ENCODE measurements at places on chromosomes 4 and X.

GRCh38 chr4:6687947-6688878 lies 5.5 kb upstream of the S100P start:
- DNase-seq = no peak

DNA sequence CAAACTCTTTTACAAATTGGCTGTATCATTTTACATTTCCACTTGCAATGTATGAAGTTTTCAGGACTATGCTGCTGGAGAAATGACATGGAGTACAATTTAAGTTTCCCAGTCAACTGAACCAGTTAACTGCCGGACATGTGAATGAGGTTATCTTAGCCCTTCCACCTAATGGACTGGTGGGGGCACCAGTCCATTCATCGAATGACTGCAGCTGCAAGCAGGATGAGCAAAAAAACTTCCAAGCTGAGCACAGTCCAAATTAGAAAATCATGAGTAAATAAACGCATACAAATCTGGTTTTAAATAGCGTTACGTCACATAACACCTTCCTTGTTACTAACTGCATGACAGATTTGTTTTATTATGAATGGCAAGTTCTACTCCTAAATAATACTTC lies 1131.5 kb downstream of the PCDH18 start:
- no peak for DNase-seq

DNA sequence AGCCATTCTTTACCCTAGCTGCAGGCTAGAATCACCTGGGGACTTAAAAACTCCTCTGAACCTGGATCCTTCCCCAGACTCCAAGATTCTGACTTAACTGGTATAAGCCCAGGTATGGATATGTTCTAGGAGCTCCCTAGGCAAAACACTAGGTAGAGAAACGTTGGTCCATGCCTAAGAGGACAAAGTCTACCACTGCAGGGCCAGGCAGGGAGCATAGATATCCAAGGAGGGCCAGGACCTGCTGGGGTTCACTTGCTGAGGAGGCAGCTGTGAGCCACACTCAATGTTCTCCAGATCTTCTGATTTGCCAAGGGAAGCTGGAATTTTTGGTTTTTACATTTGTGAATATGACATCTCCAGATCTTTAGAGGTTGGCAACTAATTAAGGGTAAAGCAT lies 48.6 kb upstream of the TRIM2 start:
- DNase-seq = no peak

- DNase-seq = no peak
These were observed 22.8 kb downstream of the GUF1 start for GRCh38 chr4:44701037-44701436.

DNA sequence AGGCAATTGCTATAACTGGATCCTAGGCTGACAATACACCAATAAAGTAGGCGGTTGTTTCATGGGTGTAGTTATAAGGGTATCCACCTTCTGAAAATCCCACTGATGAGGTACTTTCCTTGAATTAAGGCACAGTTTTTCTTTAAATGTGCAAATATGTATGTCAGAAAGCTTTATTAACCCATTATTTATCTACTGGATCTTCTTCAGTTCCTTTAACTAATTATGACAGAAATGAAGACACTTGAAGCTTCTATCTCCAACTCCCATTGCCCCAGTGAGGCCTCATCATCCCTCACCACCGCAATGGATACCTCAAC lies 159.6 kb upstream of the KLF3 start:
- no peak for DNase-seq

DNA sequence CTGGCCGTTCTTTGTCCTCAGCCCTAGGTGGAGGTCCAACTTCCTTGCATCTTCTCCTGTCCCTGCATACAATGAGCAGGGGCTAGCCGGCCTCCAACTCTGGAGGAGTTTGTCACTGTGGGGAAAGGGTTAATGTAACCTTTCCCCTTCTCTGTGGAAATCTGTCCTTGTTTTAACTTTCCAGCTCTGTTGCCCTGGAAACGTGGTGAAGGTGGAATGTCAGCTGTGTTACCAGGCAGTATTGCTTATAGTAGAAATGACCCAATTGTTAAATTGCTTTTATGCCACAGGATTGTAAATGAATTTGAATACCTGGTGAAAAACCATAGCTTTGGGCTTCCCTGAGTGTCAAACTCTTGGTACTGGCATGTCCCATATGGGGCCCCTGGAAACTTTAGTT lies 131.6 kb upstream of the SCML1 start:
- no peak for DNase-seq

- DNase-seq = no peak
These were observed 75.0 kb upstream of the SORBS2 start for GRCh38 chr4:185886832-185887524.

- DNase-seq = no peak
These were observed 46.6 kb downstream of the SHROOM2 start for GRCh38 chrX:9832811-9833210.

- DNase-seq = no peak
These were observed 6.2 kb downstream of the TMEM131L start for GRCh38 chr4:153472122-153473037.

DNA sequence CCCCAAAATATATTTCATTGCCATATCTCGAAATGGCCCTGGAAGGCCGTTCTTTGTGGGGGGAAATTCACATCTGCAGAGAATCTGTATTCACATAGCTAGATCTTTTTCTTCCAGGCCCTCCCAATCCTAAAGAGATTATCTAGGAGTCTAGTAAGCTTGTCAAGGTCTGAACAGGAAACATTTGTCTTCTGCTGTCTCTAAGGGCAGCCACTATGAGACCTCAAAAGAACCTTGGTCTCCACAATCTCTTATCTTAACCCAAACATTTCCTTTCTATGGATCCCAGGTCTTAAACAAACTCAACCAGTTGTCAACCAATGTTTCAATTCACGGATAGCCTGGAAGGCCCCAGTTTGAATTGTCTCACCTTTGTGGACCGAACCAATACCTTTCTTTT lies 45.0 kb downstream of the CRLF2 start:
- no peak for DNase-seq

DNA sequence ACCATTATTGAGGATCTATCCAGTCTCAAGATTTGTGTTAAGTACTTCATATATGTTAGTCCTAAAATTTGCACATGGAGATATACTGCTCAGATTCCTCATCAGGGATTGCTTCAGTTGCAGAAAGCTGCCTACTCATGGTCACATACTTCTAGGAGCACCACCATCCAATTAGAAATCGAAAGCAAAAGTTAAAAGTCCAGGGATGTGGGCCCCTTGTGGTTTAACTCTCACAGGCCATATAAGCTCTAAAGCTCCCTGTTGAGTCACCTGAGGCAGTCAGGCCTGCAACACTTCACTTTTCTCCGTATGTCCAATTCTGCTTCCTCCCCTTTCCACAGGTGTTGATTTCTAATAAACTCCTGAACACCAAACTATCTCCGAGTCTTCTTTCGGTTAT lies 84.2 kb downstream of the CNOT6L start:
- peak; percentile 67 for DNase-seq

DNA sequence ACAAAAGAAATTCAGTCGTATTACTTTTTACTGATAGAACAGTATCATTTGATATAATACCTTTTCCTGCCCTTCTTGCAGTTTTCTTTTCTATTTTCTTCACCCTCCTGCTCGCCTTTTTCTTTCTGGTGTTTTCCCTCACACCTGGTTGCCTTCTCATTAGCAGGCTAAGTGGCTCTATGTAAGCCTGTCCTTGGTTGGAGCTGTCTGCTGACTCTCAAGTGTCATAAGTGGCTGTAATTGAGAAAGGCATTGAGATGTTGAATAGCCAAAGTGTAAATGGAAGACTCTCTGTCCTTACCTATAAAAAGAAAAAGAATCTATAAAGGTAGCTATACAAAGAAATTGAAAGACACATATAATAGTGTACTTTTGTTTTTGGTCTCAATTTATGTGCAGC lies 180.7 kb downstream of the ADGRL3 start:
- no peak for DNase-seq

DNA sequence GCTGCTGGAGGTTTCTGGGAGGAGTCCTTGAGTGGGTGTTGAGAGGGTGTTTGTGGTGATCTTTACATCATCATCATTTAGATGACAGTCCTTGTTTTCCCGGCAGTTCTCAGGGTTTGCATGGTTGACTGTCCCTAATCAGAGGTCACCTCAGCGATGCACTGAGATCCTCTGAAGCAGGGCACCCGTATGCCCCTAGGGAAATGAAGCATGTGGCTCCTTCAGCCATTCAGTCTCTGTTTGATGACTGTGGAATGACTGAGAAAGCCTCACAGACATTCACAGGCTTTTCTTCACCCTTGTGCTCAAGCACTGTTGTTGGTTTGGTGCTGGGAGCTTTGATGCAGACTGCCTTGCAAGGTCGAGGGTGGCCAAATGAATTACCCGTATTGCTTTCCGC lies 474.7 kb downstream of the SPRY1 start:
- DNase-seq = no peak

- no peak for DNase-seq
These were observed 39.5 kb upstream of the ZFX start for GRCh38 chrX:24110069-24110468.

GRCh38 chrX:53831662-53832635 lies 145.4 kb upstream of the HUWE1 start:
- DNase-seq = peak; percentile 64

DNA sequence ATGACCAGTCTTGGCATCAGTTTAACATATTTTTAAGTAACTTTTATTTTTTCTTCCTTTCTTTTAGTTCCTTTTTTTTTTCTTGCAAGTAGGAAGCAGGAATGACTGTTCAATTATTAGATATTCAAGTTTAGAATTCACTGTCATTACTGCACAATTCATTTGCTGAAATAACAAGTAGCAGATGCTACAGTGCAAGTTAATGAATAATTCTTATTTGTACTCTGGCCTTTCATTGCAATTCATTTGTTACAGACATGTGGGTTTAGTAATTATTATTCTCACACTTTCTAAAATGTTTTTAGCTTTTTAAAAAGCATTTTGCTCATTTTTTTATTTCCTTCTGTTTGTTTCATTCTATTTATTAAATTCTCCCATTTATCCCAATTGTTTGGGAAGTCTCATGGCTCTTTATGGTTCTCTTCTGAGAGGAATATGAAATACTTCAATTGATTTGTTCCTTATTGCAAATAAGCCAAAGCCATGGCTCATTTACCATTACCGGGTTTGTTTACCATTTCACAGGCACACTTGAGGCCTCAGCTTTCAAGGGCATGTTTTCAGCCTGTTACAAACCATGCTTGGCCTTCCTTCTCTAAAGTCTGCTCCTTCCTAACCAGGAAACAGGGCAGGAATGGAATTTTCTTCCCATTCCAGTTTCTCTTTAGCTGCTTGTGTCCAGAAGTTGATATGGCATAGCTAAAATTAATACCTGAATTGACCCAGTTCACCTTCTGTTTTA lies 4.6 kb upstream of the DCAF4L1 start:
- DNase-seq = no peak

GRCh38 chr4:154707877-154708276 lies 35.9 kb upstream of the LRAT start:
- no peak for DNase-seq

GRCh38 chrX:137749246-137749645 lies 183.3 kb downstream of the ZIC3 start:
- no peak for DNase-seq

DNA sequence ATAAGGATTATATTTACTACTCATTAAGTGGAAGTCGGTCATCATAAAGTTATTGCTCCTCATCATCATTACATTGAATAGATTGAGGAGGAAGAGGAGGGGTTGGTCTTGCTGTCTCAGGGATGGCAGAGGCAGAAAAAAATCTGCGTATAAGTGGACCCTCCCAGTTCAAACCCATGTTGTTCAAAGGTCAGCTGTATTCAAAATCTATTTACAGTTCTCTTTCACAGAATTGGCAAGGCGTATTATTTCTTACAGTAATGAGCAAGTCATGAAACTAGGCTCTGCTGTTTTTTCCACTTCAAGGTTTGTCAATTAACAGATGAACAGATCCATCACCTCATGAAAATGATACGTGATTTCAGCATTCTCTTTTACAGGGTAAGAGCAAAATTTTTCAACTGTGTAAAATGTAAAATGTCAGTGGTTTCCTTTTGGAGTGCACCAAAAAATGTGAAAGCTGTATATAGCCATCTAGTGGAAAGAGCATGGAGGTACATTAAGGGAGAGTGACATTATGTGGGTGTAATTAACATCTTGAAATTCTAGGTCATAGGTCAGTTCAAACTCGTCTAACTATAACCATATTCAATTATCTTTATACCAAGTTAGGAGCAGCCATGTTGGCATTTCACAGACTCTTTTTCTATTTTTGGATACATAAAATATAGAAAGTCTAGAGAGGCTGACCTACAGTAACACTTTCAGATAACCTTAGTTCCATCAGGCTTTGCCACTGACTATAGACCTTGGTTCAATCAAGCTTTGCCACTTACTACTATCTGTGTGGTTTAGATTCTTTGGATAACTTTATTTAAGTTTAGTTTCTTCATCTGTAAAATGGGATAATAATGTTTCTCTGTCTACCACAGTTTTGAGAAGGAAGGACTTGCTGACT lies 30.1 kb downstream of the NEIL3 start:
- DNase-seq = no peak

DNA sequence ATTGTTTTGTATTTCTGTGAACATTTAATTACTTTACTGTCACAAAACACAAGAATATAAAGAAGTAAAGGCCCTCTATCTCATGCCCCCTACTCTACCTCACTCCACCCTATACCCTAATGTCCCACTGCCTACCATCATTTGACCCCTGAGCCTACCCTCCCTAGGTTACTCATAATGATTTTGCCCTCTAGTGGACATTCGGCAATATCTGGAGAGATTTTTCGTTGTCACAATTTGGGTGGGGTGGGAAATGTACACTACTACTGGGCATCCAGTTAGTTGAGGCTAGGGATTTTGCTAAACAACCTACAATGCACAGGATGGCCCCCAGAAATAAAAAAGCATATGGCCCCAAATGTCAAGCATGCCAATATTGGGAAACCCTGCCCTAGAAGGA lies 10.2 kb downstream of the TEX13A start:
- no peak for DNase-seq

- DNase-seq = no peak
These were observed 100.3 kb downstream of the HS3ST1 start for GRCh38 chr4:11328401-11328800.

DNA sequence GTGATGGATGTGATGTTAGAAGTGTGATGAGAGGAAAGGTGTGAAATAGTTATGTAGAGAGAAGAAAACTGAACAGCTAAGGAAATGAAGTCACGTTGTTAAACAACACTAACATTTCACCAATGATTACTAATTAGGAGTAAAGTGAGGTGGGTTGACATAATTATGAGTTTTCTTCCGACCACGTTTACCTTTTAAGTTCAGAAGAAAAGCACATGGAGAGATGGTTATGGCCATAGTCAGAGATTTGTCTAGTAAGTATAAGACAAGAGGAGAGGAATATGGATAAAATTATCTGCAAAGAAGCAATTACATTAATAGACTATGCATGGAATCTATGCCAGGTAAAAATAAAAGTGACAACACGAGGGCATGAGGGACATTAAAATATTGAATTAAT lies 551.3 kb upstream of the TECRL start:
- no peak for DNase-seq

DNA sequence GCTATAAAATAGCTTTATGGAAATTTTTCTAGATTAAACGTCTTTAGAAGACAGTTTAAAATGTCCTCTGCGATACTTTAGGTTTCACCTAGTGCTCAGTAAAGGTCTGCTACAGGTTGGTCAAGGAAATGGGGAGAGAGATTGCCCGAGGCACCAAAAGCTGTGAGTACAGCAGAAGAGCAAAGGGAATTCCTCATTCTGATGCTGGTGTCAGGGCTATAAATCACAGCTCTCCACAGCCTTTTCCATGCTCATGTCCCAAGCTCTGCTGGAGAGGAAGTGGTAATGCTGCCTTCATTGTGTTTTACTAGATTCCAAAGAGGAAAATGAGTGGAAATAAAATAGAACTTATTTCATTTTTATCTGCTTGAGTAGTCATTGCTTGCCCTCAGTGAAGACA lies 2060.4 kb downstream of the ARAP2 start:
- DNase-seq = no peak

All from activated CD8-positive, alpha-beta T cell treated with anti-CD3 and anti-CD28 coated beads for 36 hours (primary cell).